ENCODE measurements at places on chromosomes 6 and 20.

DNA sequence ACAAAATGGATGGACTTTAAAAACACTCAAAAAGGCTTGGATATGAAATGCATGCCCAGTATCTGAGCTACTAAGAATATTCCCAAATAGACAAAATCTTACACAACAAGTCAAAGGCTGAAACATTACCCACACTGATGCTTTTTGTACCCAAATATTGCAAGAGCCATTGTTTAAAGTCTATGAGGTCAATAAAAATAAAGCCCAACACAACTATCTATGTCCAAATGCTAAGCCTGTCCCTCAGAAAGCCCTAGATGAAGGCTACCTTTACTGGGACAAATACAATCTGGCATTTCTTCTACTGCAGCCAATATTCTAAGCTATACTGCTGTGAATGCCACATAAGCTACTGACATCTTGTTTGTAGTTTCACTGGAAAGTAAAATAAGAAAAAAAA, 54.3 kb downstream of the RALGAPA2 start:
- no peak for DNase-seq

DNA sequence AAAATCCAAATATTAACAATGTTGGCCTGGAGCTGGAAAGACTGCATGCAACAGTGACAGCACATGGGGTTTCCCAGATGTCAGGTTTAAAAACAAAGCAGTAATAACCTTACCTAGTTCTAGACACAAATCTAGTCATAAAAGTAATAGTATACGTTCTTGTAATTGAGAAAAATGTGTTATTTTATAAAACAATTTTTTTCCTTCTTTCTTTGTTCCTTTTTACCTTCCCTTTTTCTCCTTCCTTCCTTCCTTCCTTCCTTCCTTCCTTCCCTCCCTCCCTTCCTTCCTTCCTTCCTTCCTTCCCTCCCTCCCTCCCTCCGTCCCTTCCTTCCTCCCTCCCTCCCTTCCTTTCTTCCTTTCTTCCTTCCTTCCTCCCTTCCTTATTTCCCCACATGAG, 242.7 kb upstream of the PDE10A start:
- DNase-seq, result no peak

DNA sequence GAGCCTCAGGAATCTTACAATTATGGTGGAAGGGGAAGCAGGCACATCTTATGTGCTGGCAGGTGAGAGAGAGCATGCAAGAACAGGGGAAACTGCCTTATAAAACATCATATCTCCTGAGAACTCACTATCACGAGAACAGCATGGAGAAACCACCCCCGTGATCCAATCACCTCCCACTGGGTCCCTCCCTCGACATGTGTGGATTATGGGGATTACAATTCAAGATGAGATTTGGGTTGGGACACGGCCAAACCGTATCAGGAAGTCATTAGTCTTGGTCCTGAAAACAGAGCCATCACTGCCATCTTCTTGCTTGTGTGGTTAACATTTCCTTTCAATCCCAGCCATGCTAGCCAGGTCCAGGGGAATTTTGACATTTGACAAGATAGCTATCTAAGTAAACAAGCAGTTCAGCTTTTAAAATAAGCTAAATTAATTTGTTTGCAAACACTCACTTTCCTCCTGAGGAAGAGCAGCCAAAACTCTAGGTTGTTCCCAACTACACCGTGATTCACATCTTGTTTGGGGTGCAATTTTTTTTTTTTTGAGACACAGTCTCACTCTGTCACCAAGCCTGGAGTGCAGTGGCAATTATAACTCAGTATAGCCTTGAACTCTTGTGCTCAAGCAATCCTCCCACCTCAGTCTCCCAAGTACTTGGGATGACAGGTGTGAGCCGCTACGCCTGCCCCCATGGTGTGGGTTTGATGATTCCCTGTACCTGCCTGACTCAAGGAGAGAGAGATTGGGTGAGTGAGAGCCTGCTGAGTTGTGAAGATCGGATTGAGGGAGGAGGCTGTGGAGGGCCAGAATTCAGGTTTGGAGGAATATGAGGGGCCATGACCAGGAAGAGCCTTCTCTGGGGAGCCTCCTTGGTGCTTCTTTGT, 13.0 kb upstream of the PPP1R14C start:
- no peak for DNase-seq

DNA sequence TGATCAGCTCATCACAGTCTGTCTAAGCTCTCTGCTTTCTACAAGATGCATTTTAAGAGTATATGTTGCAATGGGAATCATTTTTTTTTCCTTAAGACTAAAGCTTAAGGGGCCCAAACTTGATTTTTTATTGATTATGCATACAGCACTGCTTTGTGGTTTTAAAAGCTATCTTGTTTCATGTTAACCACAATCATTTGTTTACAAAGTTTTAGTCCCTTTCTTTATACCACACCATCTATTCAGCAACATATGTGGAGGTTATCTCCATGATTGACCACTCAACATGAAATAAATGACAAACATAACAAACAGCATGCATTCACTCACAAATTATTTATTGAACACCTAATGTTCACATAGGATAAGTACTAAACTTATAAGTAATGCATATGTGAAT, 119.1 kb downstream of the FHL5 start:
- DNase-seq, result no peak

DNA sequence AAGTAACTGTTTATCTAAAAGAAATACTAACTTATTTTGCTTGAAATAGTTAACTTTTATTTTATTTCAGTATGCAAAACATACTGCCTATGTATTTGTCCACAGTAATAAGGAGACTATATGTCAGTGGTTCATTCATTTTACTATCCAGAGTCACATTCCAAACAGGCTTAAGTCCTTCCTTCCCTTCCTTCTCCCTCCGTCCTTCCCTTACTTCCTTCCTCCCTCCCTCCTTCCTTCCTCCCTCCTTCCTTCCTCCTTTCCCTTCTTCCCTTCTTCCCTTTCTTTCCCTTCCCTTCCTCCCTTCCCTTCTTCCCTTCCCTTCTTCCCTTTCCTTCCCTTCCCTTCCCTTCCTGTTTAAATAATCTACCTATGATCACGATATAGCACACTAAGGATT, 899.2 kb downstream of the EYS start:
- no peak for DNase-seq

DNA sequence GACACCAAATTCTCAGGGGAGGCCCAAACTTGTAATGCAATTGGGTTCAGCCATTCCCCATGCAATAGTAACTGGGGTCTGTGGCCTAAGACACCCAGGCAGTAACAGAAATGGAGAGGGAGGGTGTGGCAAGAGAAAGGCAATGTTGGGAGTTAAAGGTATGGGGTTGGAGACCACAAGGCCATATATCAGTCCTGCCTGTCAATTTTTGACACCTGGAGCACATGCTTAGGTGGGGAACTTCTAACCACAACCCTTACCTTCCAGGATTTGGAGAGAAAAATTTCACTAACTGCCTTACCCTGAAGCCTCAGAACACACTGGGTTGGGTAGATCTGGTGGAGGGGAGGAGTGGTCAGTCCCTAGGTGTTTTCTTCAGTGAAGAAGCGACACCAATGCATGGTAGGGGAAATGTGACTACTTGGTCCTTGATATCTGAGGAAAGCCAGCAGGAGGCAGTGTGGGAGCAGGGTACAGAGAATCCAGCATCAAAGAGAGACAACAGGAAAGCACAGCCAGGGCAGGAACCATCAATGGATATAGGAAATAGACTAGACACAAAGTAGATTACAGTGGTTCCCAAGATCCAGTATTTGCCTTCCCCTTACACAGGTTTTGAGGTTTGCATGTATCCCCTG, 6.8 kb upstream of the USP49 start:
- DNase-seq, result peak; percentile 25

- DNase-seq, result peak; percentile 68
Observed at GRCh38 chr6:166633732-166634535, 6.9 kb upstream of the RPS6KA2 start.

DNA sequence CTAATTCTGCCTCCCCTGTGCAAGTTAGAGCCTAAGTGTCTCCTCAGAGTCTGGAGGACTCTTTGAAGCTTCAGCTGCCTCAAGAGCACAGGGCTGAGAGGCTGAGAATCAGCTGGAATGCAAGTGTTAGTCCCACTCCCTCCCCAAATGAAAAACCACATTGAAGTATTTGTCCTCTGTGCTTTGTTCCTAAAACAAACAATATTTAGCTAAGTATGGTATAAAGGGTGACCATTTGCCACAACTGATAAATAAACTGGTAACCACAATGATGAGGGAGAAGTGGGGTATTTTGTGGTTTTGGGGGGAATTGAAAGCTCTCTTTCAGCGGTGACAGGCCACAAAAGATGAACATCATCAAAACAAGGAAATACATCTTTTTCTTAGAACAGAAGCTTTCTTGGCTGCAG, 91.7 kb upstream of the HDDC2 start:
- DNase-seq, result no peak

- DNase-seq, result no peak
Observed at GRCh38 chr20:7959484-7959883, 19.2 kb upstream of the HAO1 start.

DNA sequence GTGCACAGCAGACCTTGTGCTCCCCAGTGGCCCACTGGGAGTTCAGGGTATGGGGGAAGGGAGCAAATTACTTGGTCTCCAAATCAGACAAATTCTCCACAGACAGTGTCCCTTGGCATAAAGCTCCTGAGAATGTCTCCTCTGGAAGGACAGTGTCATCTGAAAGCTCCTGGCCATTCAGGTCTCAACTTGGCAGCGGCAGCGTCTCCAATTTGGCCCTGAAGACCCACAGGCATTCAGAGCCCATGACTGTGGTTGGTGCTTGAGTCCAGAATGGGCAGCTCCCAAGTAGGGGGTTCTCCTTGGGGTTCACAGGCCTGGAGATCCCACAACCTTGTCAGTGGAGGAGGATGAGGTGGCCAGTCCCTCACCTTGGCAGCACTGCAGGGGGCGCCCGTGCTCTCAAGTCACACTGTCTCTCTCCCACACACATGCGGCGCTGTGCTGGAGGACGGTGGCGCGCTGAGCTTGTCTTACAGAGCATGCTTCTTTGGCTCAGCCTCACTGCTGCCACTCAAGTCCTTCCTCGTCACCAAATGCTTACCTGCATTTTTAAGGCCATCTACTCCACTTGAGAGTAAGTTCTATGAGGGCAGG, 20.7 kb downstream of the DYNLRB1 start:
- no peak for DNase-seq

GRCh38 chr6:131116755-131117360, 18.4 kb upstream of the AKAP7 start:
- peak; percentile 32 for DNase-seq

GRCh38 chr20:58523971-58524315, 8.7 kb upstream of the APCDD1L start:
- peak; percentile 56 for DNase-seq

DNA sequence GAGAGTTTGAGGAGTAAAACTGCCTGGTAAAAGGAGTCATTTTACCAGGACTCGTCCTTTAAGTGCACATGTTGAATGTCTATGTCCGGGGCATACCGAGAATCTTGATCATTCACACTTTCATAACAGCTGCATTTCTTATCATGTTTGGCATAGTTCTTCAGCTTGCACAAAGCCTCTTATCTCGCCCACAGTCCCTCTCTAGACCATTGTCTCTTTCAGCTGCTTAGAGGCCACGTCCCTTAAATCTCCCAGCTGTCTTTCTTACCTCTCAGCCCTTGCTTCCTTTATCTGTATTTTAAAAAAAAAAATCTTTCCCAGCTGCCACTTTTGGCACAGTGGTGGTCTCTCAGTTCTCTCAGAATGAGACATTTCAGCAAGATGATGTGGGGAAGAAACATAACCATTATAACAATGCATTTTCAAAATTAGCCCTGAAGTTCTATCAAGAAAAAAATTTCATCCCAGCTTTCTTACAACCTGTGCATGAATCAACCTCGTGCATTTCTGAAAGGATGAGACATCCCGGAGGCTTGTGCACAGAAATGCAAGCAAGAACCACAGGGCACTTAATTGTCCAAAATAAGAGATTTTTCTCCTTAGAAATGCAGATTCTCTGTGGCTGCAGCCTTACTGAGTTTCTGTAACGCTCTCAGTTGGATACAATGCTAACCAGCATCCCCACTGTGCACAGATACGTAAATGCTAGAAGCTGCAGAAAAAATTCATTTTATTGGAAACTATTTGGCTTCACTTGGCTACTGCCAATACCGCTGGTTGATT, 24.2 kb downstream of the RBM24 start:
- peak; percentile 47 for DNase-seq

GRCh38 chr6:33781131-33781975, 7.6 kb downstream of the LEMD2 start:
- DNase-seq, result peak; percentile 53

DNA sequence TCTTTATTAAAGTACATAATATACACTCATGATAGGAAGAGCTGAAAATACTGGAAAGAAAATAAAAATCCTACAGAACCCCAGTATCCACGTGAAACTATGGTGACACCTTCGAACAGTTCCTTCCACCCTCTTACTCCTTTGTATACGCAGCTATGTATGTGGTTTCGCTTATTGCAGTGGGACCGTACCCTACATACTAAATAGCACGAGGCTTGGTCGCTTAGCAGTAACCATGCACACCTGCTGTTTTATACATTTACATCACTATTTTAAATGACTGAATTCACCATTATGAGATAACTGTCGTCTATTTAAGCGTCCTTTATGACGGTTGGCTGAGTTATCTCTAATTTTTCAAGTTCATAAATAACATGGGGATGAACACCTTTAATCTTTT, 400.1 kb downstream of the CDH4 start:
- DNase-seq, result no peak

GRCh38 chr6:132005178-132005577, 54.0 kb upstream of the CCN2 start:
- no peak for DNase-seq

GRCh38 chr6:46175976-46176375, 5.2 kb upstream of the ENPP5 start:
- no peak for DNase-seq

- DNase-seq, result no peak
Observed at GRCh38 chr20:53385941-53386767, 207.5 kb downstream of the ZNF217 start.

DNA sequence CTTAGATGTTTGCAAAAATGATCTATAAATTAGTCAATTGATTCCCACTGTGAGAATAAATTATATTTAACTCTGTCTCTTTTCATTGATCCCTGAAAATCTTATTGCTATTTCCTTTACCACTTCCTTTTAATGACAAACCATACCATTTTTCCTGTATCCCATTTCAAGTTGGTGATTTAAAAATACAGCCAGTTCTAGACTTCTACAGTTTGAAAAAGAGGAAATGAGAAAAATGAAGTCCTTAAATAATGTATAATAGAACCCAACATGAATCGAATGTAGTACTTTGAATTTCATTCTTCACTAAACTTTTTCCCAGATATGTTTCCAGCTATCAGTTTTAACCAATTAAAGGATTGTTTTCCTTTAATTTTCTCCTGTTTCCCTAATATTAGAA, 29.5 kb upstream of the SDHAF4 start:
- DNase-seq, result no peak

- no peak for DNase-seq
Observed at GRCh38 chr6:137471986-137472385, 22.2 kb downstream of the OLIG3 start.

- DNase-seq, result no peak
Observed at GRCh38 chr20:23150304-23151007, 64.3 kb upstream of the CD93 start.

- no peak for DNase-seq
Observed at GRCh38 chr20:57682184-57683101, 27.4 kb downstream of the PMEPA1 start.

- no peak for DNase-seq
Observed at GRCh38 chr20:25324412-25324811, 66.2 kb downstream of the ABHD12 start.
